Natural killer cell treated with Interleukin-12 subunit alpha and Interleukin-12 subunit beta and Interleukin-15 and Interleukin-18, amount 100 ng/mL, for 72 hours (primary cell): ENCODE measurements at places on chromosomes 1 and 21.

- H3K27ac ChIP-seq = no peak overlapping the region
- H3K4me3 ChIP-seq = no peak overlapping the region
- peaks cover 9% of the 10 kb centered on the region for H3K36me3 ChIP-seq
- DNase-seq = no peak
- H3K27me3 ChIP-seq = no peaks in the 10 kb centered on the region
Measured at GRCh38 chr1:179310721-179311120, 17.1 kb downstream of the SOAT1 start.

GRCh38 chr1:179144626-179145025 lies 62.8 kb downstream of the TOR3A start:
- H3K27me3 ChIP-seq = no peaks in the 10 kb centered on the region
- H3K36me3 ChIP-seq = no peaks in the 10 kb centered on the region
- peaks cover 17% of the 10 kb centered on the region for H3K4me1 ChIP-seq
- H3K4me3 ChIP-seq = no peak overlapping the region
- no peak overlapping the region for H3K27ac ChIP-seq

- no peak overlapping the region for H3K4me3 ChIP-seq
- no peak for DNase-seq
- no peak overlapping the region for H3K27ac ChIP-seq
- H3K27me3 ChIP-seq = peaks cover 32% of the 10 kb centered on the region
- peaks cover 2% of the 10 kb centered on the region for H3K4me1 ChIP-seq
- H3K36me3 ChIP-seq = no peaks in the 10 kb centered on the region
Measured at GRCh38 chr1:24010650-24011049, 30.5 kb upstream of the SRSF10 start.

GRCh38 chr21:44834951-44835646 lies 17.2 kb upstream of the SUMO3 start:
- no peak overlapping the region for H3K27ac ChIP-seq
- H3K27me3 ChIP-seq = no peaks in the 10 kb centered on the region
- no peaks in the 10 kb centered on the region for H3K36me3 ChIP-seq
- no peak overlapping the region for H3K4me3 ChIP-seq

DNA sequence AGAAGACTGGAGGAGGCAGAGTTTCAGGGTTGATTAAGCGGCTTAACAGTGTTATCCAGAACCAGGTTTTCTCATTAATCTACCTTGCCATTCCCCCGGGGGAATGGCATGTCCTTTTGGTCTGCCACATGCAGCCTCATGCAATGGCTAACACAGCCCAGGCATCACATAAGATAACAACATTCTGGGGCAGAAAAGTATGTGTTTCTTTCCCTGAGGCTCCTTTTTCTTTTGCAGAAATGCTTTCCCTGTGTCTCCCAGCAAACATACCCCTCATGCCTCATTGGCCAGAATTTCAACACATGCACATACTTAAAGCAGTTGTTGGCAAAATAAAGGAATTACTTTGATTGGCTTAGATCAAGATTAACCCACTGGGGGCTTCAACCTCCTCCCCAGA lies 98.6 kb downstream of the OMA1 start:
- no peaks in the 10 kb centered on the region for H3K36me3 ChIP-seq
- no peak overlapping the region for H3K27ac ChIP-seq
- H3K27me3 ChIP-seq = peaks cover 5% of the 10 kb centered on the region
- no peaks in the 10 kb centered on the region for H3K4me1 ChIP-seq

DNA sequence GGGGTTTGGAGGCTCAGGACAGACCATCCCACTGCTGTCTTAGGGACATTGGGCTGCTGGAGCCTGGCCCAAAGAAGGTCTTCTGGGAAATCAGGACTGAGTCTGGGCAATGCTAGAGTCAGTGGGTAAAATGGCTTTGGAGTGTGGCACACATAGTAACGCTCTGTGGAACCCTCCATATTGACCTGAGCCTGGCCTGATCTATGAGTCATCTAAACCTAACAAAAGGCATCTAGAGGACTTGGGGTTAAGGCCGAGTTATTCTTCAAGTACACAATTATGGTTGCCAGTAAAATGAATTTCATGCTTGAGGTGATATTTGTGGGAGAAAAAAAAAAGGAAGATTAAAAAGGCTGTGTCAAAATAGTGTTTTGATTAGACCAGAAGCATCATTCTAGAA lies 77.7 kb downstream of the ST6GALNAC5 start:
- H3K27me3 ChIP-seq = no peaks in the 10 kb centered on the region
- H3K36me3 ChIP-seq = no peaks in the 10 kb centered on the region
- no peaks in the 10 kb centered on the region for H3K4me1 ChIP-seq
- no peak for DNase-seq
- H3K27ac ChIP-seq = no peak overlapping the region
- no peak overlapping the region for H3K4me3 ChIP-seq

DNA sequence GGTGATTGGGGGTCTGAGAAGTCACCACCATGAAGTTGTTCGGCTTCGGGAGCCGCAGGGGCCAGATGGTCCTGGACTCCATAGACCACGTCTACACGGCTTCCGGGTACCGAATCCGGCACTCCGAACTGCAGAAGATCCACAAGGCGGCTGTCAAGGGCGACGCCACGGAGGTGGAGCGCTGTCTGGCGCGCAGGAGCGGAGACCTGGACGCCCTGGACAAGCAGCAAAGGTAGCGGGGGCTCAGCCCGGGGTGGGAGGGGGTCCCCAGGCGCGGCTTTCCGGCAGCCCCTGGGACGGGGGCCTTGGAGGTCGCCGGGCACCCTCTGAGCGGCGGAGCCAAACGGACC lies 146.5 kb downstream of the LIPI start:
- no peaks in the 10 kb centered on the region for H3K4me1 ChIP-seq
- H3K36me3 ChIP-seq = no peaks in the 10 kb centered on the region
- no peak overlapping the region for H3K4me3 ChIP-seq
- no peaks in the 10 kb centered on the region for H3K27me3 ChIP-seq
- no peak for DNase-seq
- H3K27ac ChIP-seq = no peak overlapping the region

DNA sequence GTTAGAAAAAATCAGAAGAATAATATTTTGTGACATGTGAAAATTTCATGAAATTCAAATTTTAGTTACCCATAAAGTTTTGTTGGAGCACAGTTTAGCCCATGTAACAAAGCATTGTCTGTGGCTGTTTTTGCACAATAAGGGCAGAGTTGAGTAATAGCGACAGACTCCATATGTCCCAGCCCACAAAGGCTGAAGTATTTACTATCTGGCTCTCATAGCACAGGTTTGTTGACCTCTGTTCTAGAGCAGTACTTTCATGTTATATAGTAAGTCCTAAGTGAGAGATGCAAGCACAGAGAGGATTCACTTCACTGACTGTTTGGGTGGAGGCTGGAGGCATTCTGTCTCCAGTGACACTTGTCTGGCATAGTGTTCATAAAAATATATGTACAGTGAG lies 6.8 kb downstream of the LAMC1 start:
- no peak overlapping the region for H3K4me3 ChIP-seq
- H3K4me1 ChIP-seq = no peaks in the 10 kb centered on the region
- H3K27me3 ChIP-seq = peaks cover 22% of the 10 kb centered on the region
- H3K27ac ChIP-seq = no peak overlapping the region

- peaks cover 5% of the 10 kb centered on the region for H3K4me1 ChIP-seq
- H3K27me3 ChIP-seq = no peaks in the 10 kb centered on the region
- H3K36me3 ChIP-seq = no peaks in the 10 kb centered on the region
Measured at GRCh38 chr21:42586406-42586805, 67.0 kb upstream of the PDE9A start.

DNA sequence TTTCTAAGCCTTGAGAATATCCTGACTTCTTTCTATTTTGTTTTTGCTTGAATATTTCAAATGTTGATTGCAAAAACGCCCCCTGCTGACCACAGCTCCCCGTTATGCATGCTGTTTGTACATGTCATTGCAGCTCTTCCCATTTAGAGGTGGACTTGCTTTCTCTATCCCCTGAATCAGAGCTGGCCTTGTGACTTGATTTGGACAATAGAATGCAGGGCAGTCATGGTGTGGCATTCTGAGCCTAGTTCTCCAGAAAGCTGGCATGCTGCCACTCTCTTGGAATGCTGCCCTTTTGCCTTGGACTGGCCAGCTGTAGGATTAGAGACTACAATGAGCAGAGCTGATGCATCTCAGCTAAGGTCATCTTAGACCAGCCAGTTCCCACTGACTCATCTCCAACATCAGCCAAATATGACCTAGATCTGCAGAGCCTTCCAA lies 1561.5 kb downstream of the MRPL39 start:
- no peaks in the 10 kb centered on the region for H3K27me3 ChIP-seq
- H3K36me3 ChIP-seq = no peaks in the 10 kb centered on the region
- H3K4me3 ChIP-seq = no peak overlapping the region
- no peak for DNase-seq

- peaks cover 55% of the 10 kb centered on the region for H3K27me3 ChIP-seq
- peak overlapping the region; percentile 31 for H3K4me3 ChIP-seq
- no peaks in the 10 kb centered on the region for H3K4me1 ChIP-seq
- no peak overlapping the region for H3K27ac ChIP-seq
- no peaks in the 10 kb centered on the region for H3K36me3 ChIP-seq
Measured at GRCh38 chr1:166165661-166166328, 1.0 kb downstream of the FAM78B start.

- H3K4me1 ChIP-seq = no peaks in the 10 kb centered on the region
- DNase-seq = no peak
- no peak overlapping the region for H3K4me3 ChIP-seq
- H3K36me3 ChIP-seq = no peaks in the 10 kb centered on the region
Measured at GRCh38 chr21:25331286-25331685, 276.0 kb downstream of the MRPL39 start.

- no peaks in the 10 kb centered on the region for H3K36me3 ChIP-seq
- no peaks in the 10 kb centered on the region for H3K4me1 ChIP-seq
- peaks cover 15% of the 10 kb centered on the region for H3K27me3 ChIP-seq
- no peak overlapping the region for H3K4me3 ChIP-seq
Measured at GRCh38 chr21:37711836-37712568, 204.3 kb downstream of the KCNJ6 start.

DNA sequence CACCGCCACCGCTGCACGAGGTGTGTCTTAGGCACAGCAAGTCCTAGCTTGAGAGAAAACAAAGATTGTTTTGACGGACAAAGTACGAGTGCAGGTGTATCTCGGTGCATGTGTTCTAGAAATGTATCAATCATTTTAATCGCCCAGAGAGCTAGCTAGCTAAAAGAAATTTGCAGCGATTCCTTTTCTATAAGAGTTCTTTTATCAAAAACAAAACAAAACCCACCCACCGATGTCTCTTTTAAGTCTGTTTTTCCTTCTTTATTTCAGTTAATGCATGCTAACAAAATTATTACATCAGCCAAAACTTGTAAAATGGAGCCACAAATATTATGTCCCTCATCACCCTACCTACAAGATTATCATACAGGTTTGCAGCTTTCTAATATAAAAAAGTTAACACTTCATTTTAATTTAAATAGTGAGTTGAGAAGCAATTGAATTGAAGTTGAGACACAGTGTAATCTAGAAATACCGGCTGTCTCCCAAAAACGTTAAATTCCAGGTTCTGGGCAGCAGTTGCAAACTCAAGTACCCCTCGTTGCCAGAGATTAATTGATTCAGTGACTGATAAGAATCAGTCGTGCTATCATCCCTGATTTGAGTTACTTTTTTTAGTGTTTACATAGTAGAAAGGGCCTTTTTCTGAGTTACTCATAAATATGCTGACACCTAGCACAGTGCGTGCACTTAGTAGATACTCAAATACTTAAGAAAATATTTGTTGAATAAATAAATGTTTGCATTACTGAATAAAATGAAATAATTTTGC lies 1.5 kb upstream of the SYDE2 start:
- peaks cover 24% of the 10 kb centered on the region for H3K27me3 ChIP-seq
- no peak for DNase-seq
- no peaks in the 10 kb centered on the region for H3K4me1 ChIP-seq
- no peaks in the 10 kb centered on the region for H3K36me3 ChIP-seq

DNA sequence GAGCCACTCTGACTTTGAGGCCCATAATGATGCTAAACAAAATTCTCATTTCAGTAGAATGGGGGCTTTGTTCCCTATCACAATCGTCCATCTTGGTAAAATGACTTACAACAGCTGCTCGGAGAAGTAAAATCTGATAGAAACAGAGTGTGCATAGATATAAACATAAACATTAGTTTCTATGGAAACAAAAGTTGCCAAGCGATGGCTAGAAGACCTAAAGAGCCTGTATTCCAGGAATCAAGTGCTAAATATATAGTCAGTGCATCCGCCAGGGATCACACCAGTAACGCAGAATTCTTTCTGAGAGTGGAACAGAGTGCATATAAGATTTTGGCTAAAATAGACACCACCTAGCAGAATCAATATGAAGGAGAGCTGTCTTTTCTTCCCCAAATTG lies 91.2 kb upstream of the KAZN start:
- no peaks in the 10 kb centered on the region for H3K36me3 ChIP-seq
- DNase-seq = no peak
- peaks cover 35% of the 10 kb centered on the region for H3K27me3 ChIP-seq
- H3K4me1 ChIP-seq = no peaks in the 10 kb centered on the region
- no peak overlapping the region for H3K27ac ChIP-seq
- H3K4me3 ChIP-seq = no peak overlapping the region

- H3K27me3 ChIP-seq = no peaks in the 10 kb centered on the region
- DNase-seq = no peak
- no peaks in the 10 kb centered on the region for H3K36me3 ChIP-seq
- no peak overlapping the region for H3K4me3 ChIP-seq
Measured at GRCh38 chr1:233916706-233917105, 12.2 kb downstream of the SLC35F3 start.

GRCh38 chr1:201138311-201138840 lies 11.4 kb upstream of the ASCL5 start:
- peaks cover 5% of the 10 kb centered on the region for H3K36me3 ChIP-seq
- no peaks in the 10 kb centered on the region for H3K27me3 ChIP-seq
- H3K4me1 ChIP-seq = no peaks in the 10 kb centered on the region
- H3K4me3 ChIP-seq = no peak overlapping the region
- H3K27ac ChIP-seq = no peak overlapping the region

- H3K36me3 ChIP-seq = no peaks in the 10 kb centered on the region
- H3K4me3 ChIP-seq = no peak overlapping the region
- no peaks in the 10 kb centered on the region for H3K27me3 ChIP-seq
Measured at GRCh38 chr1:72557446-72558049, 275.2 kb upstream of the NEGR1 start.
